HuH-7.5 (cell line): ENCODE measurements at places on chromosomes 2 and 18.

GRCh38 chr2:240856151-240856980, 12.3 kb upstream of the AGXT start:
- DNase-seq = no peak

DNA sequence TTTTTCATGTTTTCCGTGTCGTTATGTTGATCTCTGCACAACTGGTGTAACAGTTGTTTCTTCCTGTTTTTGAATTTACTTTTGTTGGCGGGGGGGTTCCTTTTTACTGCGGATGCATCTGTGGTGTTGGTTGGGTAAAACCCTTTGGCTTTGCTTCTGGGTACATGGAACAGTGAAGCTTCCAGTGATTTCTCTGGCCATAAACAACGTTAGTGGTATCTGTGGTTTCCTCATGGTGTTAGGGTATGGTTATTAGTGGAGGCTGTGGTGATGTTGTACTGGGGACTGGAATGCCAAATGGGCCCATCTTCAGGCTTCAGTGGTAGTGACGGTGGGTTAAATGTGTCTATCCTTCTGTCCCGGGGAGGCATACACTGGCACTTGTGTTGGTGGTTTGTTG, 285.4 kb upstream of the ZNF804A start:
- DNase-seq = no peak

DNA sequence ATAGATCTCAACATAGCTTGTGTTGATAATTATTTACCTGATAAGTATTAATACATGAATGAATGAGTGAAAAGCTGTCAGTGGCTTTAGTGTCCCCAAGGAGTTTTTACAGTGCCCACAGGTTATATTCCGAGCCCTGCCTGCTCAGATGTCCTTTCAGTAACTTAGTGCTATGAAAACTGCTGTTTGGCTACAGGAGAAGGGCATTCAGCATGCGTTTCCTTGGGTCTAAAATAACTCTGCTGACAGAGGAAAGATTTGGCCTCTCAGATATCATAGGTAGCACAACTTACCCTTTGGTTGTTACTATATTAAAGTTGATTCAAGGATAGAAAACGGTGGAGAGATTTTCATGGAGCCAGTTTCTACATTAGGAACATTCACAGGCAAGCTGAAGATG, 241.0 kb downstream of the ETAA1 start:
- no peak for DNase-seq

GRCh38 chr2:53880756-53881155, 21.0 kb upstream of the GPR75 start:
- DNase-seq = no peak

- DNase-seq = no peak
Observed at GRCh38 chr2:174535757-174536703, 49.2 kb upstream of the GPR155 start.

GRCh38 chr18:76801567-76802505, 20.5 kb upstream of the ZNF236 start:
- peak; percentile 71 for DNase-seq

DNA sequence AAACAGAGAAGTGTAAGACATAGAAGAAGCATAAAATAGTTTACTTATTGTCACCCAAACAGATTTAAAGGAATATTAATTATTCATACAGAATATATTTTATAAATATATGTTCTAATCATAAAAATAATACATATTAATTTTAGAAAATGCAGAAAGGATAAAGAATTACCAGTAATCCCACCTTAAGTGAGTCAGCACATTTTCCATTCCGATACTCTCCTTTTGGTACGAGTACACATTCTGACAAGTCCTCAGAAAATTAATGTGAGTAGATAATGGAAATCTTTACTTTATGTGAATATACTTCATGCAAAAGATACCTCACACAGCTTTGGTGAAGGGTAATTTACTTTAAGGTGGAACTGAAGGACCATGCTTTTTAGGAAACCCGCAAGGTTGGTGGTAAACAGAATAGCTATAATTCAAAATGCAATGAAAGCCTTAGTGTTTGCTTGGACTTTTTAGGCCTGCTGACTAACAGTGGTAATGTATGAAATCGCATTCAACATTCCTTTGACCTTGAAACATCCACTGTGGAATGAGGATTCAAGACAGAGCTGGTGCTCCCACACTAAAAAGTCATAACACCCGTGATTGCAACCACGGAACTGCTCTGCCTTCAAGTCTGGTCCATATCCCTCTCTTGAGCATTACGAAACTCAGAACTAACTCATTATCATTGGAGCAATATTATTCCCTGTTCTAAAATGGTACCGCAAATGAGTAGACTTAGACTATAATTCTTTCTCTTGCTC, 28.1 kb upstream of the HTR2B start:
- DNase-seq = no peak

GRCh38 chr2:96856776-96857666, 795 bp downstream of the ANKRD39 start:
- no peak for DNase-seq

GRCh38 chr18:56202678-56203077, 435.7 kb downstream of the TXNL1 start:
- no peak for DNase-seq

- no peak for DNase-seq
Observed at GRCh38 chr18:79515944-79516351, 120.2 kb downstream of the NFATC1 start.

- peak; percentile 70 for DNase-seq
Observed at GRCh38 chr2:10057231-10058107, 14.1 kb downstream of the KLF11 start.
